A549 treated with ZK216348 at 1 μM for 4 hours (cell line): ENCODE measurements at places on chromosomes 7 and 10. TPM values are rescaled to one million over a fixed set of nuclear protein-coding genes. Genes with fewer than 3 reads are reported as not detected.

Gene IGF2BP3
- total RNA-seq = 19.2 to 34.3 TPM (median 24.8 TPM) in 5 replicates

Gene OPN4
- total RNA-seq = not detected in 5 replicates

Gene ASL
- 16.4 to 25.7 TPM (median 21.9 TPM) in 5 replicates for total RNA-seq

Gene MYPN
- total RNA-seq = 2.3 to 3.8 TPM (median 2.7 TPM) in 5 replicates

Gene OPALIN
- not detected in 5 replicates for total RNA-seq

Gene CPA2
- 0.18 to 0.28 TPM in 2 of 5 replicates, not detected in the others for total RNA-seq

Gene WIPF3
- 0.49 to 0.77 TPM (median 0.62 TPM) in 5 replicates for total RNA-seq

Gene EBLN1
- not detected in 5 replicates for total RNA-seq

Gene GFRA1
- 7.1 to 11.1 TPM (median 10.0 TPM) in 5 replicates for total RNA-seq

Gene ARL4A
- 50.8 to 84.4 TPM (median 61.3 TPM) in 5 replicates for total RNA-seq

Gene SYT15B
- 2.6 to 5.2 TPM (median 3.0 TPM) in 5 replicates for total RNA-seq

Gene ADAM12
- 2.9 to 6.0 TPM (median 4.1 TPM) in 5 replicates for total RNA-seq
